ENCODE measurements at places on chromosomes 16 and 17. TPM values are rescaled to one million over a fixed set of nuclear protein-coding genes. Genes with fewer than 3 reads are reported as not detected.

DNA sequence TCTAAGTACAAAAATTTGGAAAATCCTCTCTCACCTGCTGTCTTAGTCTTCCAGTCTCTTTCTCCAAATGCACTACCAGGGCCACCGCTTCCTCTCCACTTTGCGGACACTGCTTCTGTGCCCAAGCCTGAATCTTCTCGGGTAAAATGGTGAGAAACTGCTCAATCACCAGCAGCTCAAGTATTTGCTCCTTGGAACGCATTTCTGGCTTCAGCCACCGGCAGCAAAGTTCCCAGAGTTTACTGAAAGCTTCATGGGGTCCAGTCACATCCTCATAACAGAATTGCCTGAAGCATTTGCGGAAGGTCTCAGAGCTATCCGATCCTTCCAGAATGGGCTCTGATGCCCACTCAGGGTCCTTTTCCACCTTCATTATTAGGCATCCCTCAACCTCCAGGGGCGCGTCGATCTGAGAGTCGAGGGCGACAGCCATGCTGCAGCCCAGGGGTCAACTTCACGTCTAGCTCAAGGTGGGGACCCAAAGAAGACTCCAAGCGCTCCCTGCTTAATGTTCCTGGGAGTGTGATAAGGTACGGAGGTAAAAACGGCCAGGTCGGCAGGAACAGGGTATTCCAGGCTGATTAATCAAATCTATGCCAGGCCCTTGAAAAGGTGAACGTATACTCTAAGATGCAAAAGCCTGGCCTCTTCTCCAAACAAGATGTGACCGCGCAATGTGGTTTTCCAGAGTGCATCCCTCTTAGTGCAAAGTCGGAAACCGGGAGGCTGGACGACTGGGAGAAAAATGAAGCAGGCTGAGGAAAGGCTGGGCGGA, 763 bp downstream of the ZKSCAN2 start:
- peaks cover 62% of the 10 kb centered on the region for H3K4me1 ChIP-seq
- no peaks in the 10 kb centered on the region for H3K27me3 ChIP-seq
- DNase-seq: no peak
- peak overlapping the region; percentile 87 for H3K27ac ChIP-seq
- H3K4me3 ChIP-seq: peak overlapping the region; percentile 85

DNA sequence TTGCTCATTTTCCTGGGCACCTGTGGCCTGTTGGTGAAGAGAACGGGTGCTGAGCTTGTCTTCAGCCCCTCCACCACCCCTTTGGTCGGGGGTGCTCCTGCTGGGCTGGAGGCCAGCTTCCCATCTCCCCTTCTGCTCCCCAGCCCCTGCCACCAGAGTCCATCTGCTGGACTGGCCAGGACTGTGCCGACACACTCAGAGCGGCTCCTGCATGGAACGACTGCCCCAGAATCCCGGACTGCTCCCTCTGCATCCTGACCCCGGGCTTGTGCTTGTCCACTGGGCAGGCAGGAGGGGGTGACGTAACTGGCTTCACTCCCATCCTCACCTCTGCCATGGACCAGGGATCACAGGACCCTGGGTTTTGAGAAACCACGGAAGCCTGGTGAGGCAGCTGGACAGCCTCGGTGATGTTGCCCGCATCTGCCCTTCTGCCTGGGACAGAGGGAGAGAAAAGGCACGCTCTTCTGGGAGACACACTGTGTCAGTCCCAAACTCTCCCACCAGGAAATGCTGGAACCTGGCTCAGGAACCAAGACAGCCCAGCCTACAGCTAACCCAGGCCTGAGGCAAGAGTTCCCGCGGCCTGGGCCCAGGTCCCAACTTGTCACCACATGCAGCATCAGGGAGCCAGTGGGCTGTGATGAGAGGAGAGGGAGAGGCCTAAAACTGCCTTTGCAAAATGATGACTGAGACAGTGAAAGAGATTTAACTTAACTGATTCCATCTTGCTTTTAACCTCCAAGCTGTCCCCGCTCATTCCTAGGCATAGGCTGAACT, 16.1 kb upstream of the GSDMA start:
- DNase-seq: no peak
- no peak overlapping the region for H3K27ac ChIP-seq
- H3K4me3 ChIP-seq: no peak overlapping the region
- no peaks in the 10 kb centered on the region for H3K36me3 ChIP-seq

GRCh38 chr16:87437911-87438610, 45.9 kb downstream of the MAP1LC3B start:
- H3K27ac ChIP-seq: no peak overlapping the region
- H3K36me3 ChIP-seq: no peaks in the 10 kb centered on the region
- peaks cover 10% of the 10 kb centered on the region for H3K4me1 ChIP-seq

DNA sequence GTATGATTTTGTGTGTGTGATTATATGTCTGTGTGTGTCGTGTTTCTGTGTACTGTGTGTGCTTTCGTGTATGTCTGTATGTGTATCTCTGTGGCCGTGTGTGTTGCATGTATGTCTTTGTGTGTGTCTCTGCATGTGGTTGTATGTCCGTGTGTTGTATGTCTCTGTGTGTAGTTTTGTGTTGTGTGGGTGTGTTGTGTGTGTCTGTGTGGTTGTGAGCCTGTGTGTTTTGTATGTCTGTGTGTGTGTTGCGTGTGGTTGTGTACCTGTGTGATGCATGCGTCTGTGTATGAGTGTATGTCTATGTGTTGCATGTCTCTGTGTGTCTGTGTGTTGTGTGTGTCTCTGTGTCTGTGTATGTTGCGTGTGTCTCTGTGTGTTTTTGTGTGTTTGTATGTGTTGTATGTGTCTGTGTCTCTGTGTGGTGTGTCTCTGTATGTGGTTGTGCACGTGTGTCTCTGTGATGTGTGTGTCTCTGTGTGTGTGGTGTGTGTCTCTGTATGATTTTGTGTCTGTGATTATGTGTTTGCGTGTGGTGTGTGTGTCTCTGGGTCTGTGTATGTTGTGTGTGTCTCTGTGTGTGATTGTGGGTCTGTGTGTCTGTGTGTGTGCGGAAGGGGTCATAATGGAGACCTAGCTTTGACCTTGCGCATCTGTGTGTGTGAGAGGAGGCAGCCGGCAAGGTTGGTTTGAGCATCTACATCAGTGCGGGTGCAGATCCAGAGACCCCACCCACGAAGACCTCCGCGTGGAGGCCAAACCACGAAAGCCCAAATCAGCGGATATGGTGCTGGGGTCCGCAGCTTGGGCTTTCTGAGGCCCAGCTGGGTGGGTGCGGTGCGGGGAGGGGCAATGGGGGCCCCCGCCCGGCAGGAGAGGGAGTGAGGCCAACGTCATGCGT, 212.6 kb upstream of the GSE1 start:
- H3K4me3 ChIP-seq: no peak overlapping the region
- H3K4me1 ChIP-seq: no peaks in the 10 kb centered on the region
- no peaks in the 10 kb centered on the region for H3K36me3 ChIP-seq
- no peaks in the 10 kb centered on the region for H3K27me3 ChIP-seq
- no peak for DNase-seq
- H3K27ac ChIP-seq: no peak overlapping the region

- H3K27me3 ChIP-seq: no peaks in the 10 kb centered on the region
- DNase-seq: no peak
- no peak overlapping the region for H3K4me3 ChIP-seq
- no peaks in the 10 kb centered on the region for H3K4me1 ChIP-seq
- H3K36me3 ChIP-seq: peaks cover 12% of the 10 kb centered on the region
- H3K27ac ChIP-seq: no peak overlapping the region
Observed at GRCh38 chr17:9330611-9331271, 244.9 kb downstream of the STX8 start.

- no peaks in the 10 kb centered on the region for H3K27me3 ChIP-seq
- no peak for DNase-seq
- no peak overlapping the region for H3K27ac ChIP-seq
- no peak overlapping the region for H3K4me3 ChIP-seq
Observed at GRCh38 chr16:28205974-28206373, 5.8 kb downstream of the XPO6 start.

DNA sequence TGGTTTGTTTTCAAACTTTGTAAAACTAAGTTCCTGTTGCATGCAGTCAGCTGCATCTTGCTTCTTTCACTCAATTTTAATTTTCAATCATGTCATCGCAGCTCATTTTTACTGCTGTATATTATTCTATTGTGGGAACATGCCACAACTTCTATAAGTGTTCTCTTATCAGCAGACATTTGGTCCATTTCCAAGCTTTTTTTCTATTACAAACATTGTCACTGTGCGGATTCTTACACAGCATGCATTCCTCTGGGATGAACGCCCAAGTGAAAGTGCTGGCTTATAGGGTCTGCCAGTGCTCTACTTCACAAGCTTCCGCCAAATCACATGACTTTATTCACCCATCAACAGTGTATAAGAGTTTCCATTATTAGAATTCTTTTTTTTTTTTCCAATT, 22.7 kb downstream of the GINS3 start:
- H3K4me3 ChIP-seq: no peak overlapping the region
- no peaks in the 10 kb centered on the region for H3K4me1 ChIP-seq
- H3K27me3 ChIP-seq: peaks cover 5% of the 10 kb centered on the region
- H3K27ac ChIP-seq: no peak overlapping the region
- DNase-seq: no peak

- peaks cover 38% of the 10 kb centered on the region for H3K4me1 ChIP-seq
- no peaks in the 10 kb centered on the region for H3K27me3 ChIP-seq
- DNase-seq: no peak
- H3K4me3 ChIP-seq: peak overlapping the region; percentile 82
Observed at GRCh38 chr17:31309556-31309955, 4.3 kb downstream of the EVI2B start.

GRCh38 chr17:7144213-7144612, 29.6 kb upstream of the ASGR2 start:
- no peak for DNase-seq
- H3K27ac ChIP-seq: no peak overlapping the region
- H3K4me3 ChIP-seq: no peak overlapping the region
- H3K36me3 ChIP-seq: no peaks in the 10 kb centered on the region

DNA sequence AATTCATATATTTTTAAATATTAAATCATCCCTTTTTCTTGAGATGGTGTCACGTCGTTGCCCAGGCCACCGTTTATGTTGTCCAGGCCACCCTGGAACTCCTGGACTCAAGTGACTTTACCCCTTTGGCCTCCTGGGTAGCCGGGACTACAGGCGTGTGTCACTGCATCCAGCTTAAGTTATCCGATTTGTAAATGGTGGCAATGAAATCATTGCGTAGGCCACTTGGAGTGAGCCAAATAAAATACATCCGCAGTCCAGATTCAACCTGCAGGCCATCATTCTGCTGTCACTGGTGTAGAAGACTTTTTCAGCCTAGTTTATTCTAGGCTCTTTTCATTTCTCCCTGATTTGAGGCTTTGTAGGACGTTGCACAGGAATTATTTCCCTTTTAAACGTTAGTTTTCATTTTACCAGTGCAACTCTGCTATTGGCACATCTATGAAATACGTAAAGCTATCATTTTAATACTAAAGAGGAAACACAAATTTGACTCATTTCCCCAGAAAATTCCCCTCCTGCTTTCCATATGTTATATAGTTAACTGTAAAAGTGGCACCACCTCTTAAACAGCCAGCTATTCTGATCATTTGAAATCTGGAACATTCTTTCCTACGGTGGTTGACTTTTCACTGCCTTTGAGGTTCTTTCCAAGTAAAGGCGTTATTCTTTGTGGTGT, 449.8 kb downstream of the MAF start:
- no peak overlapping the region for H3K4me3 ChIP-seq
- no peak overlapping the region for H3K27ac ChIP-seq

GRCh38 chr17:62668091-62668804, 40.8 kb downstream of the MRC2 start:
- H3K27ac ChIP-seq: no peak overlapping the region
- peaks cover 2% of the 10 kb centered on the region for H3K27me3 ChIP-seq
- H3K36me3 ChIP-seq: no peaks in the 10 kb centered on the region
- no peaks in the 10 kb centered on the region for H3K4me1 ChIP-seq
- no peak for DNase-seq
- H3K4me3 ChIP-seq: no peak overlapping the region

- H3K36me3 ChIP-seq: no peaks in the 10 kb centered on the region
- no peak overlapping the region for H3K4me3 ChIP-seq
Observed at GRCh38 chr17:73888862-73889261, 244.6 kb upstream of the SDK2 start.

DNA sequence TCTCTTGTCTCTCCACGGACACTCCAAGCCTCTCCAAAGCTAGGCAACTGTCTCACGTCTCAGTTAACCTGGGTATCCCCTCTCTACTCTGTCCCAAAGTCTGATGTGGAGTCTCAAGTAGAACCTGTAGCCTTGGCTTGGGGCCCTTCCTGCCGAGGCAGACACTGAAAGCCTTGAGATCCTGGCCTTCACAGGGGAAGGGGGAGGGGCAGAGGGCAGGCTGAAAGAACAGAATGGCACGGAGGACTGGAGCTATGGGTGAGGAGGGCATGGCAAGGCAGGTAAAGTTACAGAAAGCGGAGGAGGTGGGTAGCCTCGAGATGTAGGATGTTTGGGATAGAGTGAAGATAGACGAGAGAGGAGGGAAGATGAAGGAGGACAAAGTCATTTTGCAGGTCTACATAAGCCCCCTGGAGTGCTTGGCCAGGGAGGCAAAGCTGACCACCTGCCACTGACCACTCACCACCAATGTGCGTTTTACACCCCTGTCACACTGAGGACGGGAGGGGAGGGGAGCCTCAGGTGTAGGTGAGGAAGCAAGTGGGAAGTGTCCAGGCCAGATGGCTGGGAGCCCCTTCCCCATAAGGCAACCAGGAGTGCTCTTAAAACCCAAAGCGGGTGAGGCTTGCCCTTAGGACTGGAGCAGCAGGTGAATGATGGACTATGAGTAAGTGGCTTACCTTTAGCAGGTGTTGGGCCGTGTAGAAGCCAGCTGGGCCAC, 1.3 kb downstream of the FDXR start:
- H3K36me3 ChIP-seq: peaks cover 10% of the 10 kb centered on the region
- DNase-seq: no peak
- peak overlapping the region; percentile 89 for H3K4me3 ChIP-seq
- H3K27me3 ChIP-seq: no peaks in the 10 kb centered on the region
- H3K27ac ChIP-seq: no peak overlapping the region

- no peak overlapping the region for H3K27ac ChIP-seq
- H3K27me3 ChIP-seq: peaks cover 17% of the 10 kb centered on the region
- DNase-seq: no peak
- H3K36me3 ChIP-seq: no peaks in the 10 kb centered on the region
- no peak overlapping the region for H3K4me3 ChIP-seq
- no peaks in the 10 kb centered on the region for H3K4me1 ChIP-seq
Observed at GRCh38 chr17:20944014-20944865, 98.6 kb downstream of the USP22 start.

ANKS4B gene
- not detected for total RNA-seq

TBX6 gene
- 2.0 TPM for total RNA-seq

DCAF7 gene
- total RNA-seq: 139 TPM

CASKIN1 gene
- total RNA-seq: 0.09 TPM

KRTAP9-2 gene
- total RNA-seq: not detected

RUNDC3A gene
- total RNA-seq: not detected

KRT40 gene
- not detected for total RNA-seq

GALNS gene
- 30.8 TPM for total RNA-seq
